NCI-H2227 treated with DMSO at 0.1 percent for 48 hours (cell line): ENCODE measurements at places on chromosomes 2 and 18.

GRCh38 chr2:10432311-10433181, 15.6 kb downstream of the ODC1 start:
- no peak for DNase-seq

DNA sequence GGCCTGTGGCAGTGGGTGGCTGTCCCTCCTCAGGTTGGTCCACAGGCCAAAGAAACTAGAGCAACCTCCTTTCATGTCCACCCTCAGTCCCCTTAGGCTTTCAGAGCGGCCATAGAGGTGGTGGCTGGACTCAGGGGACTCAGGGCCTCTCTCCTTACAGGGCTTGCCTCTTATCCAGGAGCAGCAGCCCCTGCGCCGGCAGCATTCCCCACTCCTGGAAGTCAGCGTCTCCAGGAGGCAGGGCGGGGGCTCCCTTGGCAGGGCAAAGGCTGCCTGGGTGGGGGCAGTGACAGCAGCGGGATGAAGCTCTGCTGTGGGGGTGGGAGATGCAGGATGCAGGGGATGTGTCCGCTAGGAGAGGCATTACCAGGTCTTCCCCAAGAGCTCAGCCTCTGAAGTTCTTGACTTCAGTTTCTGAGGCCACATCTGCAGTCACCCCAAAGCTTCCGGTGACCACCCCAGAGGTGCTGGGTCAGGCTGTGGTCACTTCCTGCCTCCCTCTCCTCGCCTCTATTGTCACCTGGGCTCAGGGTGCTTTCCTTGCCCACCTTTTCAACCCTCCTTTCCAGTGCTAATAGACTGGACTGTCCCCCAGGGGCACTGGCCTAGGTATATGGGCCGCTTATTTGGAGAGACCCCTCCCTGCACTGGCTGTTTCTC, 8.6 kb upstream of the GPR55 start:
- no peak for DNase-seq

GRCh38 chr2:59239146-59239545, 998.0 kb upstream of the FANCL start:
- no peak for DNase-seq

GRCh38 chr2:38549851-38550250, 52.9 kb downstream of the HNRNPLL start:
- no peak for DNase-seq
